ENCODE measurements at places on chromosomes 12 and 14.
A peak's percentile ranks its signal among the peaks of the same experiment; 100 is the strongest.

DNA sequence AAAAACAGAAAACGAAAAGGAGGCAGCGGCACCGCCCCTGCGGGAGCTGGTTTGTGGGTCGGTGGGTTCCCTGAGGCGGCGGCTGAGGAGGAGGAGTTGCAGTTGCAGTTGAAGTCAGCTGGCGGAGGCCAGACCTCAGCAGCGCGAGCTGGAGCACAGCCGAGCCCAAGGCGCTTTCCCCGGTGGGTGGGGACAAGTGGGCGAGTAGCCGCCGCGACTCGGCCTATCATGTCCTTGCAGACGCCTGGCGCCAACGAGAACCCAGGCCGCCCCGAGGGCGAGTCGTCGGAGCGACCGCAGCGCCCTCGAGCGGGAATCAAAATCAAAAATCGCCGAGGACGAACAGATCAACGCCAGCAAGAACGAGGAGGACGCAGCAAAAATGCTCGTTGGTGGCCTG, 12.7 kb upstream of the CLEC1A start:
- no peak for DNase-seq

DNA sequence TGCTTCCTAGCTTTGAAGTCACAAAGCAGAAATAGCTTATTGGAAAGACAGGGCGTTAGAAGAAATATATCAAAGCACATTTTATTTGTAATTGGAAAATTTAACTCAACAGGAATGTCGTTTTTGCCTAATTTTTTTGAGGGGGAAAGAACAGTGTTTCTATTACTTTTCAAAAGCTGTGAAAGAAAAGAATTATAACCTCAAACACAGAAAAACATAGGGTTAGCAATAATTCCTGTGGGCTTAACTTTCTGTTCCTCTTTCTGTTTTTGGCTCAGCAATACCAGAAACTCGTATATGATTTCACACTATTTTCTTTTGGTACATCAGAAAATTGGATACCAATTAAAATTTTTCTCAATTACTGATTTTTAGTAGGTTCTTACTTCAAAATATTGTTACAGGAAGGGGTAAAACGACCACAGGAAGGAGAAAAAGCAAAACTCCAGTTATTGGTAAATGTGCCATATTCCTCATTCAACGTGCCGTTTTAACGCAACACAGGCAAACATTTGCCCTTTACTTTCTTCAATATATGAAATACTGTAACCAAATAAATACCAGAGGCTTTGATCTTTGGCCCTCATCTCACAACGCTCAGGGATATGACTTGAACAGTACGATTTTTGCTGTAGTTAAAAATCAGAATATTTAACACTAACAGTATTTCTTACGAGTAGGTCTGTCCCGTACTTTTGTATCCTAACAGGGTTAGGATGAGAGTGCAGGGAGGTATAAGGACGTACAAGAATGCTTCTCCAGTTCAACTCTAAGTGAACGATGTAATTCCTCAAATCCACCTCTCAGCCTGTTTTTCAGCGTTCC, 1.3 kb upstream of the RNU6-7 start:
- no peak for DNase-seq

DNA sequence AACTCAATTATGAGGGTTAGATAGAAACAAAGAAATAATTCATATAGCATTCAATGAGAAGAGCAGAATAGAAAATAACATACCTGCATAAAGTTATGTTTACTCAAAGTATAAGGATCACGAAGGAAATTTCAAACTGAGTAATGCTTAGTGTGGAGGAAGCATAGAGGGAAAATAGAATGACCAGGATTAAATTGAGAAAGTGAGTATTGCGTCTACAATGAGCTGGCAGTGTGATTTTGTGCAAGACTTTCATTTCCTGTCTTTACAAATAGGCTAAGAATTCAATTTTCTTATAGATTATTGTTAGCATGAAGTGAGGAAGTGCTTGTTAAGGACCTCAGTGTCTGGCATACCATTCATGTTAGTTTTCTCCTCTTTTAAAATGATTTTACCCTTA, 12.0 kb downstream of the ADGRD1 start:
- DNase-seq: no peak

DNA sequence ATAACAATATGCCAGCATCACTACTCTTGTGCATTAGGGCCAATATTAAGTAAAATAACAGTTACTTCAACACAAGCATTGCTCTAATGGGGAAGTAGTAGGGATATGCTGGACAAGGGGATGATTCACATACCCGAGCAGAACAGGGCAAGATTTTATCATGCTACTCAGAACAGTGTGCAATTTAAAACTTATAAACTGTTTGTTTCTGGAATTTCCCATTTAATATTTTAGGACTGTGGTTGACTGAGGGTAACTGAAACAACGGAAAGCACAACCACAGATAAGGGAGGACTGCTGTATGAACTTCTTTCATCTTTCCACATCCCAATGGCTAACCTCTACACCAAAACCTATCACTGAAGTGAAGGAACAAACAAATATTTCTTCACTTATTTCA, 36.8 kb downstream of the SARNP start:
- no peak for DNase-seq

DNA sequence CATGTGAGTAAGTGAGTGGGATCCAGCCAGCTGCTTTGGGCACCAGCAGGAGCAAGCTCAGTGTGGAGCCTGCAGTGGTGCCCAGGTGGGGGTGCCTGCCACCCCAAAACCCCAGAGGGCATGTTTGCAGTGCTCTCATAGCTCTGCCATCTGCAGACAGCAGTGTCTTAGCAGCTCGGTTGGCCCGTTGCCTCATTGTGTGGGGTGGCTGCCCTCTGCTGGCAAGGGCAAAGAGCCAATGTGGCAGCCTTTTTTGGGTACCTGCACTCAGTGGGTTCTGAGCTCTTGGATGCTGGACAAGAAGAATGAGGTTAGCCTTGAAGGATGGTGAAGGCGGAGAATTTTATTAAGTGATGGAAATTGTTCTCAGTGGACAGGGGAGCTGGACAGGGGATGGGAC, 52.3 kb downstream of the NEUROD4 start:
- DNase-seq: no peak

DNA sequence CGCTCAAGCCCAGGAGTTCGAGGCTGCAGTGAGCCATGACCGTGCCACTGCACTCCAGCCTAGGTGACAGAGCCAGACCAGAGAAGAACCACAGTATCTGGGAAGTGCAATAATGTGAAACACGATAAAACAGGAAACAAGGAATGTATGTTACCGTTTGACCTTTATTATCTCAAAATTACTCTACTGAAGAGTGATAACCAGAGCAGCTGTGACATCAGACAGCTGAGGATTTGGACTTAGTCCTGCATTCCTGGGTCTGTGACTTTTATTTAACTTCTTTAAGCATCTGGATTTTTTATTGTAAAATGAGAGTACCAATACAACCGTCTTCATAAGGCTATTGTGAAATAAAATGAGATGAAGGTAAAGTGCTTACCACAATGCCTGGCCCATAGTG, 205.7 kb downstream of the EGLN3 start:
- no peak for DNase-seq

- no peak for DNase-seq
These were observed 5.0 kb downstream of the CAND1 start for GRCh38 chr12:67274186-67274585.

GRCh38 chr12:13229504-13229903, 33.0 kb downstream of the EMP1 start:
- DNase-seq: no peak

- no peak for DNase-seq
These were observed 4.9 kb downstream of the PLD4 start for GRCh38 chr14:104929268-104930230.

GRCh38 chr12:109154451-109155438, 38.4 kb downstream of the ACACB start:
- peak; percentile 70 for DNase-seq

DNA sequence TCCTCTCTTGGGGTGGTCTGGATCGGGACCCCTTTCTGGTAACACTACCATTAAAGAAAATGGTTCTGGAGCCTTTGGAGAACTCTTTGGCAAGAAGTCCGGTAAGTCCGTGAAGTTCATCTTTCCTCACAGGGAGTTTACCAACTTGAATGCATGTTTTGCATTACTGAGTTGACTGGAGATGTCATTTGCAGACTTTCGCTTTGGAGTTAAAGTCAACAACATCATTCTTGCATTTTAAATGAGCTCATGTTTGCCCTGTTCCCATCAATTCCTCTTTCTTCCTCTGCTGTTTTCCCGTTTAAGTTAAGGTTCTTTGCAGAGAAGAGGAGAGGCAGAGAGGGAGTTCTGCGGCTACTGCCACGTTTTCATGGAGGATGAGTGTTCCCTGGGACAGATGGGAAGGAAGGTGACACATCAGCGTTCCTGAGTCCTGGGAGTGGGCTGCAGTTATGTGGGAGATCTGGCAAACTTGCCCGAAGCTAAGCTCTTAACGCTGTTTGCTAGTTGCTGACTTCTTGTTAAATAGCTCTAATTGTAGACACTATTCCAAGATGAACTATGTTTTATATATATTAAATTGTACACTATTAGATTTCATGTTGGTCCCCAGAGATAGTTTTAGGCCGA, 18.8 kb upstream of the PRICKLE1 start:
- no peak for DNase-seq

GRCh38 chr12:107525063-107525718, 160.4 kb upstream of the PWP1 start:
- DNase-seq: no peak

- DNase-seq: no peak
These were observed 134.6 kb downstream of the SLC25A21 start for GRCh38 chr14:37037636-37038387.

DNA sequence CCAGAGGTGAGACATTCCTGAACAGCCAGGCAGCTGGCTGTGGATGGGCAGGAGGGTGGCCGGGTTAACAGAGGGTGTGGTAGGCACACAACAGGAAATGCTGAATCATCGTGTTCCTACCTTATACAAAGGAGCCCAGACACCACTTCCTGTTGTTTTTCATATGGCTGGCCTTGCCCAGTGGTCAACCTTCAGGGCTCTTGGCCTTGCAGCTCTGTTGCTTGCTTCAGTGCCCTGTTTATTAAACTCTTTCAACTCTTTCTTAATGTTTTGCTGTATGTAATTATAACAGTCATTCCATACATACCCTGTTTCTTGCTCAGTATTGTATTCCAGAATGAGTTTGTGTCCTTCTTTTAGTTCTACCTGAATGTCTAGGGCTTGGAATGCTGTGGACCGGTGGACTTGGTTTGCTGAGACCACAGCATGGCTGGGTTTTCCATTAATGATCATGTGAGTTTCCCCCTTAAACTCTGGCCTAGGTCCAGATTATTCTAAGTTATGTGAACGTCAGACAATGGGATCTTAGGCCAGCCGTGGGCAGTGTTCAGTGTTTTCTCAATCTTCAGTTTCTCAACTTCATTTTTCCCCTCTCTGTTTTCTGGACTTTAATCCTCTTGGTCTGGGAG, 11.9 kb downstream of the CFAP54 start:
- no peak for DNase-seq

GRCh38 chr14:75156901-75157300, 19.5 kb downstream of the TMED10 start:
- DNase-seq: no peak

- DNase-seq: no peak
These were observed 2.7 kb downstream of the ANKRD33 start for GRCh38 chr12:51890511-51891171.

- DNase-seq: no peak
These were observed 196.2 kb downstream of the ITPR2 start for GRCh38 chr12:26636710-26637328.

DNA sequence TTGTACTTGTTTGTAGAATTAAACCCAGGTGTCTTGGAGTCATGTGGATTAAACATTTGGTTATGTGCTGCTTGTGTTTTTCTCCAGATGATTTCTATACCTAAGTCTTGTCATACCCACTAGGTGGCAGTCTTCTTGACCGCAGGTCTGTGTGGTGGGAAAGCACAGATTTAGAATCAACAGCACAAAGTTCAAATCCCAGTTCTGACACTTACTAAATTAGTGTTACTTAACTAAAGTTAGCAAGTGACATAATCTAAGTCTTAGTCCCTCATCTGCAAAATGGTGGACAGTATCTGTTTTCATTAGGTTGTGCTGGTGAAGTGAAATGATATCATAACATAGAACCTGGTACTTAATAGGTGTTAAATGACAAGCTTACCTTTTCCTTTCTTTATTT, 151.0 kb upstream of the ARHGAP5 start:
- DNase-seq: no peak

GRCh38 chr12:4530160-4530559, 8.5 kb upstream of the RAD51AP1 start:
- DNase-seq: no peak

GRCh38 chr12:116210131-116210530, 67.4 kb downstream of the MED13L start:
- DNase-seq: no peak

DNA sequence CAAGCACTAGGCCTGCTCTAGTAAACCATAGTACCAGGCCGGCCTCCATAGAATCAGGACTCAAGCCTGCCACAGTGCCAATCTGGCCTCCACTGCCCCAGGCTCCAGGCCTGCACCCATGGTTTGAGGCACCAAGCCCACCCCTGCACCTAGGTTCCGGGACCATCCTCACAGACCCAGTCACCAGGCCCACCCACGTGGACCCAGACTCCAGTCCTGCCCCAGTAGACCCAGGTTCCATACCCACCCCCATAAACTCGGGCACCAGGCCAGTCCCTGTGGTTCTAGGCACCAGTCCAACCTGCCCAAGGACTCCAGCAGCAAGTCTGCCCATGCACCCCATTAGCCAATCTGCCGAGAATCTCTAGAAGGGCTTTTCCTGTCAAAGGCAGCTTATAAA, 501.8 kb upstream of the TMPO start:
- DNase-seq: no peak

GRCh38 chr14:30387871-30388270, 171.1 kb upstream of the G2E3 start:
- no peak for DNase-seq

DNA sequence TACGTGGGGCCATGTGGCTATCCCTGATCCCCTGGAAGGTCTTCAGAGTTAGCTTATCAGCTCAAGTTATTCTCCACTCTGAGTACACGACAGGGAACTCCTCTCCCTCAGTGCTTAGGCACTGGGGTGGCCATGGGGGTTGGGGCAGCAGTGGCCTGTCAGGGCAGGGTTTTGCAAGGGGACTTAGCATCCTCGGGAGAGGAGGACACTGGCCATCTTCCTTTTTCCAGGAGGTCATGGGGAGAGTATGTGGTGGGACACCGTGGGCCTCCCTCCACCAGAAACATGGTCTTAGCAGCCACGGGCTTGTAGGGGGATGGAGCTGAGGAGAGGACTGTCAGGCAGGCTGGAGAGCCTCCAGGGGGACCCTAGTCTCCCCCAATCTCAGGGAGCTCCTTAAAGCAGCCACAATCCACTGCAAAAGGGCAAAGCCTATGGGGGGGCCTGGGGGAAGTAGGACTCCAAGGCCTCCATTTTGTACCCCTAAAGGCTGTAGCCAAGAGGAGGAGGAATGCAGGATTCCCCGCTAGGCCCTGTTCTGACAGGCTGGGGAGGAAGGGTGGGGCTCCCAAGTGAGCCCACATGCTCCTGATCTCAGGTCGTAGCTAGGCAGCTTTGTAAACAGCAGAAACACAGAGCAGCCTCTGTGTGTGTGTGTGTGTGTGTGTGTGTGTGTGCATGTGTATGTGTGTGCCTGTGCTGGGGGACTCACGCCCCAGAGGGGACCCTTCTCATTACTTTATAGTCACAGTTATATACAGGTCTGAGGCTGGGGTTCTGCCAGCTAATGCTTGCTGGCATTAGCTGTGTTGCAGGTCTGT, 36.6 kb downstream of the KRT80 start:
- DNase-seq: no peak
